ENCODE measurements at places on chromosomes 13 and 19. TPM values are rescaled to one million over a fixed set of nuclear protein-coding genes. Genes with fewer than 3 reads are reported as not detected.
A peak's percentile ranks its signal among the peaks of the same experiment; 100 is the strongest.

DNA sequence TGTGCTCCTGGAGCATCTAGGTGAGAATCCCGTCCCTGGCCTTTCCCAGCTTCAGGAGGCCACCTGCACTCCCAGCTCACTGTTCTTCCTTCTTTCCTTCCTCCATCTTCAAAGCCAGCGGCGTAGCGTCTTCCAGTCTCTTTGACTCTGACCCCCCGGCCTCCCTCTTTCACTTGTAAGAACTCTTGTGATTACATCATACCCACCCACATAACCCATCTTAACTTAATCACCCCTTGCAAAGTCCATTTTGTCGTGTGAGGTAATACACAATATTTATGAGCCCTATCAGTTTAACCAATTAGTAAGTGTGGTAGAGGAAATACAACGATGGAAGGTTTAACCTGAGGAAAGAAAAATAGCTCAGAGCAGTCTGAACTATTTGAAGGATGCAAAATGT is 4.6 kb upstream of the CDC16 start:
- no peak for DNase-seq

- peak; percentile 41 for DNase-seq
Observed at GRCh38 chr19:39223703-39224279, 19.7 kb upstream of the SYCN start.

- DNase-seq, result no peak
Observed at GRCh38 chr13:31361673-31362072, 161.9 kb downstream of the B3GLCT start.

DNA sequence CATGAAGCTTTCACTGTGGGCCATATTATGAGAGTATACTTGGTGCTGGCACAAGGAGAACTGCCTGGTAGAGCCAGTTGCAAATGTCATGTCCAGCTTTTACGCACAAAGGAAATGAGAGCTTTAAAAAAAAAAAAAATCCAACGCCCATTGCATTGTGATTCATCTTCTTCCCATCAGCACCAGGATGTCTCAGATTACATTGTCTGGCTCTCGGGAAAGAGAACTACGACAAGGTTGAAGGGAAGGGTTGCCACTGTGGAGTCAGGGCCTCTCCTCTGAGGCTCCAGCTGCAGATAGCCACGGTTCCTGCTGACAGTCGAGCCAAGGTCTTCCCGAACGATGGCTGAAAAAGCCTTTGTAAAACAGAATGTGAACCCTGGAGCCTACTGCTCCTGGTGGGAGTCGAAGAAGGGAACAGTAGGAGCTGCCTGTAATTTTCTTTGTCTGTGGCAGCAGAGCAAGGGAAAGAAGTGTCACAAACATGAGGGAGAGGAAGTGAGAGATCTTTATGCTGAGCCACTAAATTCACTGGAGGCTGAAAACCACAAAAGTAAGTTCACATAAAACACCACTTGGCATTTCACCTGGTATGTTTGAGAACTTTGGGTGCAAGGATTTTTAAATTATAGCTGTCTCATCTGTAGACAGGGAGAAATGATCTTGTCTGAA is 704.7 kb downstream of the DIAPH3 start:
- DNase-seq, result no peak

- DNase-seq, result peak; percentile 67
Observed at GRCh38 chr13:102536695-102537485, 59.9 kb upstream of the TPP2 start.

TNFSF9 gene
- total RNA-seq, result 0.63 TPM

RFPL4AL1 gene
- total RNA-seq, result not detected

ZNF543 gene
- 10.1 TPM for total RNA-seq
